ENCODE measurements at places on chromosomes 16 and 17. TPM values are rescaled to one million over a fixed set of nuclear protein-coding genes. Genes with fewer than 3 reads are reported as not detected.

CHD9 gene
- 90.4 TPM for total RNA-seq

CASKIN1 gene
- 1.6 TPM for total RNA-seq

RECQL5 gene
- 36.8 TPM for total RNA-seq

ANKS4B gene
- total RNA-seq = 1.5 TPM

DOC2B gene
- total RNA-seq = 63.1 TPM

EXOC7 gene
- total RNA-seq = 142 TPM

CWC25 gene
- 14.2 TPM for total RNA-seq

RPRML gene
- 0.35 TPM for total RNA-seq

LRRC75A gene
- 4.6 TPM for total RNA-seq

PNMT gene
- 3.7 TPM for total RNA-seq

SLC38A10 gene
- 63.1 TPM for total RNA-seq

TBC1D3E gene
- not detected for total RNA-seq

MT1A gene
- total RNA-seq = not detected

SDR42E2 gene
- total RNA-seq = 0.18 TPM

CDRT15 gene
- not detected for total RNA-seq

CACNG4 gene
- total RNA-seq = 2.1 TPM

CNTNAP1 gene
- total RNA-seq = 13.6 TPM

ADAP2 gene
- 11.1 TPM for total RNA-seq

NUTF2 gene
- 115 TPM for total RNA-seq

ALOXE3 gene
- not detected for total RNA-seq

RNF227 gene
- 7.0 TPM for total RNA-seq

HSD11B2 gene
- total RNA-seq = 198 TPM

MKS1 gene
- 28.7 TPM for total RNA-seq

KCNAB3 gene
- 4.1 TPM for total RNA-seq

IGSF6 gene
- 7.5 TPM for total RNA-seq

ZNF668 gene
- 6.5 TPM for total RNA-seq

RANBP10 gene
- 18.7 TPM for total RNA-seq

CDH11 gene
- 230 TPM for total RNA-seq

CLCN7 gene
- total RNA-seq = 107 TPM

PRSS36 gene
- total RNA-seq = 0.76 TPM

TMEM238L gene
- 5.0 TPM for total RNA-seq

NPIPB9 gene
- total RNA-seq = 2.9 TPM

APOH gene
- not detected for total RNA-seq

KRTAP9-8 gene
- not detected for total RNA-seq

NEUROD2 gene
- not detected for total RNA-seq

SLC13A5 gene
- total RNA-seq = 2.0 TPM

RAMP2 gene
- 34.9 TPM for total RNA-seq

SNAI3 gene
- total RNA-seq = 8.2 TPM

C16orf92 gene
- total RNA-seq = not detected

NGFR gene
- 12.1 TPM for total RNA-seq

ASGR1 gene
- 5.5 TPM for total RNA-seq

LUC7L3 gene
- 144 TPM for total RNA-seq

ABCA6 gene
- 13.4 TPM for total RNA-seq

CCL4 gene
- 6.0 TPM for total RNA-seq

SLC13A2 gene
- total RNA-seq = 1.9 TPM

LITAFD gene
- not detected for total RNA-seq

TSNAXIP1 gene
- total RNA-seq = 5.4 TPM

CEP295NL gene
- total RNA-seq = 8.1 TPM

HES7 gene
- not detected for total RNA-seq

CMTM1 gene
- total RNA-seq = 4.3 TPM

GFER gene
- 24.6 TPM for total RNA-seq

C17orf78 gene
- total RNA-seq = not detected

KIAA0513 gene
- total RNA-seq = 7.8 TPM

TNFRSF17 gene
- not detected for total RNA-seq

ARHGDIG gene
- 1.6 TPM for total RNA-seq

All from metanephros (tissue), 2 donors.